ENCODE measurements at places on chromosomes 3 and 15.

- DNase-seq = no peak
Measured at GRCh38 chr3:64270142-64270865, 45.0 kb upstream of the PRICKLE2 start.

DNA sequence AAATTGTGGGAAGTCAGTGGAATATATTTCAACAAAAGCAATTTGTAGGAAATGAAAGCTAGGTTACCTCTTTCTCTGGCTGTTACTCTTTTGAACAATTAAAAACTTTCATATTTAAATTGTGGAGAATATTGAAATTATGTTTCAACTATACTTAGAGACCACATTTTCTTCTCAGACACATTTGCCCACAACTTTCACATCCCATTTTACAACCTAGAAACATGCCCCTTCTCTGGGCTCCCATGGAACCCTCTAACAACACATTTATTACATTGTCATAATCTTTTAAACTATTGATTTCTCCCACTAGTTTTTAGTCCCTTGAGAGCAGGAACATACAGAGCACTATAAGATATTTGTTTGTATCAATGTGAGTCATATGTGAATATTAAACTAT, 211.7 kb upstream of the TTC14 start:
- DNase-seq = no peak

- no peak for DNase-seq
Measured at GRCh38 chr3:173823911-173824460, 426.4 kb downstream of the NLGN1 start.

- no peak for DNase-seq
Measured at GRCh38 chr3:148866261-148866660, 1.2 kb downstream of the CPA3 start.

DNA sequence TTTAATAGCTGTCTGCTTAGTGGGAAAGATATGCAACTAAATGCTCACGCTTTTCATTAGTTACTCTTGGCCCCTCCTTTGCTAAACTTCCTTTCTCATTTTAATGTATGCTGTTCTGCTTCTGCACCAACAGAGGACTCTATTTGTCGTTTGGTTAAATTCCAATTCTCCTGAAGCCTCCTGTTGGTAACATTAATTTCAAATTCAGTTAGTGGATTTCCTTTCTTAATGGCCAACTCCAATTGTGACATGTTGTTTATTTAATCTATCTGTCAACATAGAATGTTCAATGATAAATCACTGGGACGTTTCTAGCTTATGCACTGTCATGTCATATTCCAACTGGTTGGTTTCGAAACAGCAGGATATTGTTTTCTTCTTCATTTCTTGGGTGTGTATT, 467.4 kb upstream of the BCHE start:
- no peak for DNase-seq

- DNase-seq = no peak
Measured at GRCh38 chr15:58839485-58839884, 68.4 kb downstream of the MINDY2 start.

- DNase-seq = no peak
Measured at GRCh38 chr3:63764511-63764910, 54.6 kb upstream of the C3orf49 start.

DNA sequence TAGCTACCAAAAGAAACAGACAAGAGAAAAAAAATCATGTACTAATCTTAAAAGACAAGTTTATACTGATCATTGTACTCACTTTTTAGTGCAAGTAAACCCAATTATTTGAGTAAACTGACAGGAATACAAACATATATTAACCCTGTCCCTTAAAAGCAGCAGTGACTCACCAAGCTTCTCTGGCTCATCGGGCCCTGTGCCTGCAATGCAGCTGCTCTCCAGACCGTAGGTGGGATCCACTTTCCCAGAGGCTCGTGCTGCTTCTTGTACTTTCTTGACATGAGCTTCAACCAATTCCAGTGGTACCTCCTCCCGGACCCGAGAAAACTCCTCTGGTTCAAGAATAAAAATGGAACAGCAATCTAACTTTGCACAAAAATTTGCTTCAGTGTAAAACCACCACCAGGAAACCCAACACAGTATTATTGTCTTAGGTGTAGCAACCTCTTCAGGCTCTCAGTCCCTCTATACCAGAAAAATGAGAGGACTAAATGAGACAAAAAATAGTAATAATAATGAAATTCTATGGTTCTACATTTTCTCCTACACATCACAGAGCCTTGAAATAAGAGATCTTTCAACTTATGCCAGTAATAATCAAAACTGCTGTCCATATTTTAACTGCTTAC, 82.6 kb upstream of the CSPG5 start:
- DNase-seq = no peak

- no peak for DNase-seq
Measured at GRCh38 chr3:183360971-183361624, 67.3 kb downstream of the MCF2L2 start.

DNA sequence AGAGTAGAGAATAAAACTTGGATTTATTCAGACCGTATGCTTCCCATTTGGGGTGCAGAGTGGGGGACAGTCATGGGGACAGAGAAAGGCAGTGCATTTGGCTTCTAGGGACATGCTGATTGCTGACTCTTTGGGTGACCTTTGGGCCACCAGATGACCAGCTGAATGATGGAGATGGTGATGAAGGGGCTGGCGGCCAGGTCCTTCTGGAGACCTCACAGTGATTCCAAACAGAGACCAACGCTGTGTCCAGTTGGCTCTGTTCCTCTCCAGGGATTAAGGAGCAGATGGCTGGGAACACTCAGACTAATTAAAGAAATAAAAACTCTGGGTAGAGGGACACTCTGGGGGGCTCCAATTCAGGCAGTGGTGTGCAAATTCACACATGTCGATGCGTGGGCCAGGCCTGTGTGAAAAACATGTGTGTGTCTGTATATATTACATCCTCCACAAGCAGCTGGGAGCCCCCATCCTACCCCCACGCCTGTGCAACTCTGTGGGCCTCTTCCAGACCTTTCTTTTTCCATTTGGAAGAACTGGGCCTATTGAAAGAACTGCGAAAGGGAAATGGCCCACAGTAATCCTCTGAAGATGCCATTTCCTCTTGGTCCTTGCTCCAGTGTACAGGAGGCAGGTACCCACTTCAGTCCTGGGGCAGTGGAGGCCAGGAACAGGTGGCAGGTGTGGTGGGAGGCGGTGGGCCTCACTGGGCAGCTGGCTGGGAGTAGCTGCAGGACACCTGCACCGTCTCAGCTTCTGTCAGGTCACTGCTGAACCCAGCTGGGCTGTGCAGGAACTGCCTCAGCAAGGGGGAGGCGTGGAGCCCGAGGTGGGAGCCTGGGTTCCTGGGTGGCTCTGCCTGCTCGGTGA, 8.9 kb downstream of the XIRP1 start:
- no peak for DNase-seq
